BE2C (cell line): ENCODE measurements at places on chromosomes 5 and 9.

DNA sequence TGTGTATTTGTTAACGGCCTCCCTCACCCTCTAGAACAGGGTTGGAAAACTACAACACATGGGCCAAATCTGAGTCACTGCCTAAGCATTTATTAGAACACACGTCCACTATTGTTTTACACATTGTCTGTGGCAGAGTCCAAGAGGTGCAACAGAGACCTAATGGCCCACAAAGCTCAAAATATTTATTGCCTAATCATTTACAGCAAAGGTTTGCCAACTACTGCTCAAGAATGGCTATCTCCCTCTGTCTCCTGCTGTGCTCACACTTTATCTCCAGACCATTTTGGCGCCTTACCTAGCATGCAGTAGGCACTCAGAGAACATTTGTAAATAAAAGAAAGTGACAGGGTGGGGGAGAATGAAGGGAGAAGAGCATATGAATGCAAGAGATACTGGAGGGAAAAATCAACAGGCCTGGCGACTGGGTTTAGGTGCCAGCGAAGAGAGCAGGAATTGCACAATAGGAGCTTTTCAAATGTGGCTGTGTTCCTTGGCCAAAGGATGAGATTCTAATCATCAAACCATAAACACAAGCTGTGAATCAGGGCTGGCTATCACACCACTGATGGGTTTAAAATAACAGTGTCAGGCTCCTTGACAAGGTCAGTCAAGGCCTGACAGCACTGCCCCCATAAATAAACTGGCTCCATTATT, 80.3 kb downstream of the EPB41L4A start:
- DNase-seq = no peak

DNA sequence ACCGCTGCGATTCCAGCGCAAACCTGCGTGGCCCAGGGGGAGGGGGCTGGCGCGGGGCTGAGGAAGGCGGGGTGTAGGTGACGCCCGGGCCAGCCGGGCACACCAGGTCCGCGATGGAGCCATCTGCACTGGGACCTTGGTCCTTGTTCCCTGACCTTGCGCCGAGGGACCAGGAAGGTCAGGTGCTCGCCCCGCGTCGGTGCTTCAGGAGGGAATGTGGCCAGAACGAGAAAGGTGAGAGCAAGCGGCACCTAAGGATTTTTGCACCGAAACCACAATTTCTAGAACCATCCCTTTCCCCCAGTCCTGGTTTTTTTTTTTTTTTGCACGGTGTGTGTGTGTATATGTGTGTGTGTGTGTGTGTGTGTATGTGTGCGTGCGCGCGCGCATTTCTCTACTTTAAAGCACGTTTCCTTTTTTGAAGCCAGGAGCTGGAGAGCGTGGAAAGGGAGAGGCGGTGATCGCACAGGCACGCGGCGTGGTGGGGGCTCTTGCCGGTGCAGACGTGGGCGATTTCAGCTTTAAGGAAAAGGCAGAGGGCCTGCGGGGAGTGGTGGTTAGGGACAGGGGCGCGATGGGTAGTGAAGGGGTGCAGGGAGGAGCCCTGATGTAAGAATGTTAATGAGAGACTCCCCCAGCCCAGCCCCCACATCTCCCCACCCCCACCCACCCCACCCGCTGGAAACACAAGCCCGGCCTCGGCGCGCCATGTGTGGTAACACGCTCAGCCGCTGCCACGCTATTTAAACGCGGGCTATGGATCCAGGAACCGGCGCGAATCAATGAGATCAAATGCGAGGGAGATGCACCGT, at the start of gene NPR3:
Gene NPR3 (plus strand): TSS at position 772 of the 812 bp plus-strand sequence. CDS start 456 bp downstream, outside the sequence.
- DNase-seq = no peak

DNA sequence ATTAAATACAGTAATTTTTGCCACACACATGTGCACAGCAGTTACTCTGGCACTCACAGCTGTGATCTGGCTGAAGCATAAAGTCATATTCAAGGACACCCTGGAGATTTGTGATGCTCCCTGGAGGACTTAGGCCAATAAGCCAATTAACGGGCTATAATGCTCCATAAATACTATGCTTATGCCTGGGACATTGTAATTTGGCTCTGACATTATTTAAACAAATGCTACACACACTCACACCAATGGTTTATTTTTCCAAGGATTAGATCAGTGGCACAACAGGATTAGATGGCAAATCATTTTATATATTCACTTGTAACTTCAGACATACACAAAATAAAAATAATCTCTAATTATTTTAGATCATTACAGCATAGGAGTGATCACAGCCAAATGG, 111.2 kb downstream of the LMNB1 start:
- DNase-seq = no peak

DNA sequence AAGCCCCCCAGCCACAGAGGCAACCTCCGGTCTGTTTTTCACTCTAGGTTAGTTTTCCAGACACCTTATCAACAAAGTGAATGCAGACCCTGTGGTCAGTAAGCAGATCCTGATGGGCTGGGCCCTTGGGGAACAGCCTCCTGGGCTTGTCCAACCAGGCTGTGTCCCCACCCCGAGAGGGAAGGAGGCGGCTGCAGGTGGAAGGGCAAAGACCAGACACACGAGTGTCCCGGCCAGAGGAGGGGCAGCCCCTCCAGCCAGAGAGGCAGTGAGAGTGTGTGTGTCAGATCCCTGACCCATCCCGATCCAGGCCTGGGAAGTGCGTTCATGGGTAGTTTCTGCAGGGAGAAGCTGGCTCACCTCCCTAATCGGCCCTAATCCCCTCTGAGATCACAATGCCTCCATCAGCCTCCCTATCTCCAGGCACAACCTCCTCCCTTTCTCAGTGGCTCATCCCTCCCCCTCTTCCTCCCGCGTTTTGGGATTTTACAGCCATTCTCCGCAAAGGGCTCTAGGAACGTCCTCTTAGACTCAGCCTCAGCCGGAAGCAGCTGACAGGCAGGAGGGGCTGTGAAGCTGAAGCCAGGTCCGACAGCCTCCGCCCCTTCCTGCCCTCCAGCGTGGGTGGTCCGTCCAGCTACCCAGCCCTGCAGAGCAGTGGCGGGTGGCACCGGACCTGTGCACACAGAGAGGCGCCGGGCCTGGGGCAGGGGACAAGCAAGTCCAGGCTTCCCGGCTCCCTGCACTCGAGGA, 9.7 kb downstream of the SLC12A7 start:
- peak; percentile 58 for DNase-seq

GRCh38 chr5:107373549-107374263, 297.0 kb downstream of the EFNA5 start:
- no peak for DNase-seq

DNA sequence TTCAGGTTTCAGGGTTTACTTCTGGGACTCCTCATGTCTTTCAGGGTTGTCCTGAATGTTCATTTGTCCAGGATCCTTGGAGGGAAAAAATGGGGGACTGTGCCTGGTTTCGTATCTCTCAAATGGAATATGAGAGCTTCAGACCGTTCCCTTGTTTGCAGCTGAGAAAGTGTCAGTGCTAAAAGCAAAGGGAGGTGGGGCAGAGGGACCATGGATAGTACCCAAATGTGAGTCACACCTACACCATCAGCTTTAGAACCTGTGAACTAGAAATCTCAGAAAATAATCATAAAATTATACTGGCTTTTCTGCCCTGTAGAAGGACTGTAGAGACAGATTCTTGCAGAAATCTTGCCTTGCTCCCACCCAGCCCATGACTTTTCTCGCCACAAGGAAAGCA, 84.3 kb upstream of the TAF11L2 start:
- DNase-seq = no peak

- no peak for DNase-seq
These were observed 28.8 kb downstream of the G3BP1 start for GRCh38 chr5:151800532-151800931.

DNA sequence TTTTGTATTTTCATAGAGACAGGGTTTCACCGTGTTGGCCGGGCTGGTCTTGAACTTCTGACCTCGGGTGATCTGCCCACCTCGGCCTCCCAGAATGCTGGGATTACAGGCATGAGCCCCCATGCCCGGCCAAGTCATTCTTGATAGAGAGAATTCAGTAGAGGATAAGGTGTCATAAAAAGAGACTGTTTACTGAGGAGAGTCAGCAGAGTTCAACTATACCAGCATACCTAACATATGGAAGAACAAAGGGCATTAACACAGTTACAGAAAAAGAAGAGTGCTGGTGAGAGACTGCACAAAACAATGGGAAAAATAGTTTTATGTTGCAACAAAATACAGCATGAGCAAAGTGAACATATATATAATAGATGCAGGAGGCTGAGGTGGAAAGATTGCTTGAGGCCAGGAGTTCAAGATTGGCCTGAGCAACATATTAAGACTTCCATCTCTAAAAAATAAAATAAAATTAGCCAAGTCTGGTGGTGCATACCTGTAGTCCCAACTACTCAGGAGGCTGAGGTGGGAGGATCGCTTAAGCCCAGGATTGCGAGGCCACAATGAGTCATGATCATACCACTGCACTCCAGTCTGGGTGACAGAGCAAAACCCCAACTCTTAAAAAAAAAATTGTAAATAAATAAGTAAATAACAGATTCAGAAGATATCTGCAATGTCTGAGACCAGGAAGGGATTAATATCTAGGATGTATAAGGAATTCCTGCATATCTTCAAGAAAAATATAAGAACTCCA, 19.5 kb downstream of the B4GALT1 start:
- no peak for DNase-seq

- no peak for DNase-seq
These were observed 52.3 kb downstream of the PRKACG start for GRCh38 chr9:68961587-68961986.

DNA sequence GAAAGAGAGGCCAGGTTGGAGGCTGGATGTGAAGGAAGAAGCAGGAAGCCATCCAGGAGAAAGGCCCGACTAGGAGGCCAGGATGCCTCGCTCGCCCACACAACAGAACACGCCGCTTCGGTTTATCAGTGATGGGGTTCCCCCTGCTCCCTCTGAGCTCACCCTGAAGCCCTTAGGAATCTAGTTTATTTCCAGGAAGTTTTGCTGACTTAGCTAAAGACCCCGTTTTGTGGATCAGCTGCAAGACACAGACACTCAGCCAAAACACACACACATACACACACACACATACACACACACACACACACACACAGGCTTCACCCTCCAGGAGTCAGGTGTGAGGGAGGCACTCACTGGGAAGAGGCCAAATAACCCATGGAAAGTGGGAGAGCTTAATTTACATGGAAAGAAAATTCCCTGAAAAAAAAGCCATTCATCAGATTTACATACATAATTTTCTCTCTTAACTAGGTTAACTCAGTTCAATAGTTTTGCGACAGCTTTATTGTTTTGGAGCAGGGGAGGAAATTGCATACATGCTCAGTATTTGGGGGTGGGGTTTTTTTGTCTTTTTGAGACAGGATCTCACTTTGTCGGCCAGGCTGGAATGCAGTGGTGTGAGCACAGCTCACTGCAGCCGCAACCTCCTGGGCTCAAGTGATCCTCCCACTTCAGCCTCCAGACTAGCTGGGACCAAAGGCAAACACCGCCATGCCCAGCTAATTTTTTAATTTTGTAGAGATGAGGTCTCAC, 92.7 kb upstream of the HAND1 start:
- no peak for DNase-seq

DNA sequence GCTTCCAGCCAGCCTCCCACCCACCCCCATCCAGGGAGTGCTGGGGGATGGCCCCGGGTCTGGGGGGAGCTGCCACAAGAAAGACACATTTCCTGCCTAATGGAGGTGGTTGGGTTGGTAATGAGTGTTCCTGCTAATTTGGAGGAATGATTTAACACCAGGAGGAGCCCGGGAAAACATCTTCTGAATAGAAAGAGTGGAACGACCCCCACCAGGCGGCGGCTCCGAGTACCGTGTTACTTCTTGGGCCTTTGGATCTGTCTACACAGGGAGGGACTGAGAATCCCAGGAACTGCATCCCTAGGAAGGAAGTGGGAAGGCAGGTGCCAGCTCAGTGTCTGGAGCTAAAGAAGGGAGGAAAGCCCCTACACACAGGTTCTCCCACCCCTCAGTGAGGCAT, 64.6 kb downstream of the TSPAN17 start:
- DNase-seq = no peak

DNA sequence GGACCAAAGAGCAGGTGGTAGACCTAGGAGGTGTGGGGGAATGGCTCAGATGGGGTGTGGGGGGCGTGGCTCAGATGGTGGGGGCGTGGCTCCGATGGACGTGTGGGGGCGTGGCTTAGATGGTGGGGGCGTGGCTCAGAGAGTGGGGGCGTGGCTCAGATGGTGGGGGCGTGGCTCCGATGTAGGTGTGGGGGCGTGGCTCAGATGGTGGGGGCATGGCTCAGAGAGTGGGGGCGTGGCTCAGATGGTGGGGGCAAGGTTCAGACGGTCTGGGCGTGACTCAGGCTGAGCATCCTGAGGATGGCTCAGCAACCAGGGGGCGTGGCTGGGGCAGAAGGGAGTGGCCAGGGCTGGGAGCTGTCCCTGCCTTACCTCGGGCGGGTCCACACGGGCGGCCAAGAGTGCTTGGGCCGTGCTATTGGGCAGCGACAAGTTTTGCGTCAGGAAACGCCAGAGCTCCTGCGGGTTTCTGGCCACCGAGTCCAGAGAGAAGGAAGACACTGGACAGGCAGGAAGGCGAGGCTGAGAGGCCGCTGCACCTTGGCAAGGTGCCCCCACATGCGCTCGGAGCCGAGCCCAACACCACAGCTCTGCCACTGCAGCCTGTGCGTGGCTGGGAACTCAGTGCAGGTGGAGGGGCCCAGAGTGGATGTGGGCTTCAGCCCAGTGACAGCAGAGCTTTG, 5.9 kb downstream of the ABCA2 start:
- peak; percentile 86 for DNase-seq

- DNase-seq = no peak
These were observed 27.3 kb downstream of the FOXE1 start for GRCh38 chr9:97880336-97880735.

- no peak for DNase-seq
These were observed 153.2 kb downstream of the MACROH2A1 start for GRCh38 chr5:135245521-135246499.

DNA sequence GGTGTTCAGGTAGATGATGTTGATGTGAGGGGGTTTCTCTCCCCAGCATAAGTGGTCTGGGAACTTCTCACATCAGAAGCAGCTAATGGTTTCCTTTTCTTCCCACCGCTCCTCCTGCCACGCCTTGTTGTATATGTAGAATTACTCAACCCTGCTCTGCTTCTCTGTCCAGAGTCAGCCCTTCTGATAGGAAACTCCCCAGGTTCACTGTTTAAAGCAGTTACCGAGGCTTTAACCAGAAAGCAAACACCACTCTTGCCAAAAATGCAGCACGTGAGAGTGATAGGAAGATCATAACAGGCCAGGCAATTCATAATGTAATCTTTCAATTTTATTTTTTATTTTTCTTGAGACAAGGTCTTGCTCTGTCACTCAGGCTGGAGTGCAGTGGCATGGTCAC, 10.5 kb upstream of the TMEM252 start:
- no peak for DNase-seq

DNA sequence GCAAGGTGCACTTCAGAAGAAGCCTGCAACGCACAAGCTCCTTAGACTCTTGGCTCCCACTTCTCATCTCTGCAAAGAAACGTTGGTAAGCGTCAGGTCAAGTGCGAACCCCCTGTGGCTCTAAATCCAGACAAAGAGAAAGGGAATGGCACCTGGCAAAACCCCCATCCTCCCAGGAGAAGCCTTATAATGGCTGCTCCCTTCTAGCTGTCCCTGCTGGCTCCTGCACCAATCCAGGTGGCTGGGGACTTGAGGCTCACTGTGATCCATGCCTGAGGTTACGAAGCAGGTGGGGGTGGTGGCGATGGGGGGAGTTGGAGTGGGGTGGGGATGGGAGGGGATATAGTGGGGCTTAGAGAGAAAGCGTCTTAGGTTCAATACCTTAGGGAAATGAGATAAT, 272.8 kb downstream of the DENND1A start:
- no peak for DNase-seq

- peak; percentile 38 for DNase-seq
These were observed 13.6 kb downstream of the LCN10 start for GRCh38 chr9:136729144-136729543.

- DNase-seq = no peak
These were observed 67.2 kb downstream of the MRPS30 start for GRCh38 chr5:44875661-44876605.
